Stomach (tissue), 19 donors: ENCODE measurements at places on chromosomes 12 and 14.
A peak's percentile ranks its signal among the peaks of the same experiment; 100 is the strongest.

DNA sequence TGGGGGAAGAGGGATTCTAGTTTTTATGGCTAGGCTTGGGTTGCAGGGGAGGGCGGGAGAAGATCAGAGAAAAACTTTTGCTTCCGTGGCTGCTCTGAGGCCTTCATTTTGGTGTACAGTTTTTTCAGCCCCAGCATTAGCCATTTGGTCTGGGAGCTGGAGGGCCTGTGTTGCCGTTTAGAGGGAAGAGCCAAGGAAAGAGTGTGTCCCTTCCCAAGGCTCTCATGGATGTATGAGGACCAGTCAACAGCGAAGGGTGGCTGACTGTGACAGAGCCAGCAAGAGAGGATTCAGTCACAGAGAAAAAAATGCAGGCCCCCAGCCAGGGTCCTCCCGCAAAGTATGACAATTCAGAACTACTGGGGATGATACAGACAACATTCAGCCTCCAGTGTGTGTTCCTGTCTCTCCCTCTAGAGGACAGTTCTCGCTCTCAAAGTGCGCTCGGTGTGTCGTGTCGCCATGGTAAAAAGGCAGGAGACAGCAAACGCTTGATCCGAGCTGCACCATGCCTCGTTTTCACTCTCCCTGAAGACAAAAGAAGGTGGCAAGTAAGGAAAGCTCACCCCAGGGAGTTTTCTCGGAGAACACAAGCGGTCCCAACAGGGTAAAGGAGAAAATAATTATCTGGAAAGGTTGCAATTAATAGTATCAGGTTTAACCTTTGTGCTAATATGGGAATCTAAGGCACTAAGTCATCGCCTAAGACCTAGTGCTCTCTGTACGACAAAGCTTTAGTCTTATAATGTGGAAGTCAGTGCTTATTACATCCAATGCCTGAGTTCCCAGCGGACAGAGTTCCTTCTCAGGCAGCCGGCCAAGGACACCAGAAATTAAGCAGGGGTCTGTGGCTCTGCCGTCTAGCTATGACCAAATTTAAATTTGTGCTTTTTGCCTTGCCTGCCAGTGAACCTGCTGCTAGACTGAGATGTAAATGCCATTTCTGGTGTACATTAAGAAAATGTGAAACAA is 157.3 kb upstream of the PLXNC1 start:
- DNase-seq: no peak
- no peaks in the 10 kb centered on the region for H3K27me3 ChIP-seq
- H3K27ac ChIP-seq: no peak overlapping the region
- H3K4me1 ChIP-seq: no peaks in the 10 kb centered on the region

- H3K4me1 ChIP-seq: peaks cover 40% of the 10 kb centered on the region
- no peak overlapping the region for H3K4me3 ChIP-seq
- no peaks in the 10 kb centered on the region for H3K36me3 ChIP-seq
- H3K27ac ChIP-seq: peak overlapping the region; percentile 80
These were observed 21.0 kb upstream of the PLEKHG3 start for GRCh38 chr14:64683264-64683663.

DNA sequence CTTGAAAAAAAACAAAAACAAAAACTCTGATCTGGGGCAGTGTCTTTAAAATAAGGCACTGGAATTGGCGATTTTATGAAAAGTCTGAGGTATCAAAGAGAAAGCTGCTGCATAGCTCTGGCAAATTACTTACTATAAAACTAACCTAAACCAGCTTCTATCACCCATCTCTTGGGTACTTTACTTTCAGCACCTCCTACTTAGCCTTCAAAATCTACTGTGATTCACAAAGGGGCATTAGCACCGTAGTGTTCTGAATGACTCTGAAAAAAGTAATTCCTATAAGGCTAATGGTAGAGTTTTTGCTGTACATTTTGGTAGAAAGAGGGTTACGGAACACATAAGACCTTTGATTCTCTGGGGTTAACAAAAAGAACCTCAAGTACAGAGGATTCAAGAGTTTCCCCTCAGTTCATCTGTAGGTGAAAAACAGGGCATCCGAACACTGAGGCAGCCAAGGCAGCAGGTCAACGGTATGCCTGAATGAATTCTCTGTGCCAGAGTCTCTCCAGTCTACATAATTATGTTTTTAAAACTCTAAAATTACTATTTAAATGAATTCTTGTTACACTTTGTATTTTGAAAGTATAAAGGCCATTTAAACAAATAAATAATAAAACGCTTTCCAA is 101.5 kb downstream of the ELK3 start:
- DNase-seq: no peak
- H3K27me3 ChIP-seq: no peaks in the 10 kb centered on the region
- no peaks in the 10 kb centered on the region for H3K4me1 ChIP-seq
- H3K36me3 ChIP-seq: peaks cover 33% of the 10 kb centered on the region
- H3K4me3 ChIP-seq: no peak overlapping the region

DNA sequence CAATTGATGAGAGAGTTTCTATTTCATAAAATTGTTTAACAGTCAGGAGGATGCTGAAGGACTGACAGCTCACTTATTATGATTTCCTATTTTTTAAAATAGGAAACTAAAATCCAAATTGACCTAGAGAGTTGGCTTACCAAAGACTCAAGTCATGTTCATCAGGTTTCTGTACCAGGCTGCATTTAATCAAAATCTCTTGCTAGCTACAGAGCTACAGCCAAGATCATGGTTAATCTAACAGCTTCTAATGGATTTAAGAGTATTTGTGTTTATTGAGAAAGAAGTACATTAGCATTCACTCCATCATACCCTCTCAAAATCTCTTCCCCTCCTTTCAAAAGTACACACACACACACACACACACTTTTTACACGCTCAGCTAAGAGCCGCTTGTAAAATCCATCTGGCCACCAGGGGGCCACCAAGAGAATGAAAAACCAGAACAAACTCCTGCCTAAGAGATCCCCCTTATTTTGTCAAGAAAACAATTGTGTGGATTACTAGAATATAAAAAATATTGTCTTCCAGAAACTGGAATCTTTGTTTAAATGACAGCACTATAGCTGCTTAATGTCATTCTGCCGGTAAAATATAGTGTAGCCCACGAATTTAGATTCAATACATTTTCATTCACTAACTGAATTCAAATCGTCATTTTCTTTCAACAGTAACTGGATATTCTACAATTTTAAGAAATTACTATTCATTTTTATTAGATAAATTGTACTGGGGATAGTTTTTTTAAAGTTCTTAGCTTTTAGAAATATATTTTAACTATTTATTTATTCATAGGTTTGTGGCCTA is 334.0 kb downstream of the BTG1 start:
- no peaks in the 10 kb centered on the region for H3K27me3 ChIP-seq
- H3K36me3 ChIP-seq: no peaks in the 10 kb centered on the region
- H3K4me1 ChIP-seq: no peaks in the 10 kb centered on the region
- H3K27ac ChIP-seq: no peak overlapping the region

GRCh38 chr12:124766727-124767065 is 97.0 kb downstream of the SCARB1 start:
- H3K4me3 ChIP-seq: no peak overlapping the region
- no peaks in the 10 kb centered on the region for H3K27me3 ChIP-seq
- peak overlapping the region; percentile 79 for H3K27ac ChIP-seq
- peaks cover 49% of the 10 kb centered on the region for H3K4me1 ChIP-seq
- no peaks in the 10 kb centered on the region for H3K36me3 ChIP-seq

- H3K27me3 ChIP-seq: peaks cover 4% of the 10 kb centered on the region
- H3K27ac ChIP-seq: no peak overlapping the region
- H3K4me3 ChIP-seq: no peak overlapping the region
- H3K36me3 ChIP-seq: no peaks in the 10 kb centered on the region
- DNase-seq: peak; percentile 8
These were observed 133.7 kb upstream of the C14orf180 start for GRCh38 chr14:104445832-104446381.

DNA sequence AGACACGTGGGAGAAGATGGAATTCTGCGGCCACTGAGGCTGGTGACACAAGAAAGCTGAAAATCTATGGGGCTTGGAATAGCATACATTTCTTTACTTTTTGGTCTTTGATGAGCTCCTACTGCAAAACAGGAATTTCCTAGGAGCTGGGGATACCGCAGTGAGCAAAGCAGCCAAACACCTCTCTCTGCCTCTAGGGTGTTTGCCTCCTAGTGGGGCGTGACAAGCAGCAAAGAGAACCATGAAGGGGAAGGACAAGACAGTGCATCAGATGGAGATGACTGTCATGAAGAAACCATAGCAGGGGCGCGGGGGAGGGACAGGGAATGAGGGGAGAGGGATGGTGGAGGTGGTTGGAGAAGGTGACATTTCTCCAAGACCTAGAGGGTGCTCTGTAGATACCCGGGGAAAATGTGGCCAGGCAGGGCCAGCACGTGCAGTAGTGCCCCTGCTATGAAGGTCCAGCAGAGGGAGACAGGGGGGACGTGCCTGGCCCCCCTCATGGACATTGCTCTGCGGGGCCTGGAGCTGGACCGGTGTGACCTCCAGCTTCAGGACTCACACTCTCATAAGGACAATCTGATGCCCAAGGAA is 58.6 kb downstream of the SERPINA3 start:
- H3K36me3 ChIP-seq: no peaks in the 10 kb centered on the region
- H3K27me3 ChIP-seq: peaks cover 20% of the 10 kb centered on the region
- H3K4me3 ChIP-seq: no peak overlapping the region
- no peaks in the 10 kb centered on the region for H3K4me1 ChIP-seq
- no peak for DNase-seq
- H3K27ac ChIP-seq: no peak overlapping the region

DNA sequence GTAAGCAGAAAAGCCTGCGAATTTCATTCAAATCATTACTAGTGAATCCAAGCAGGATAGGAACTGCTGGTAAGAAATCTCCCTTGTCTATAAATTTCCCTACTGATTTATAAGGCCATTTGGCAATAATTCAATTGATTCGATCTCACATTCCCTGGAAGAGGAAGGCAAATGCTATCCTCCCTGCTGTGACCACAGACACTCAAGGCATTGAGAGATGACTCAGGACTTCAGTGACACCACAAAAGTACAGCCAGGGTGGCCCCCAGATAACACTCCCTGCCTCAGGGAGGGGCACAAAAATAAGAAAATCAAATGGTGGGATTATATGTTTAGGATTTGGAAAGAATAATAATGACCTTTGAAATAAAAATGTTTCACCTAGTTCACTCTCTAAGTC is 162.7 kb downstream of the GRIP1 start:
- no peak overlapping the region for H3K27ac ChIP-seq
- H3K4me3 ChIP-seq: no peak overlapping the region
- no peaks in the 10 kb centered on the region for H3K27me3 ChIP-seq

- H3K27ac ChIP-seq: peak overlapping the region; percentile 64
- H3K36me3 ChIP-seq: no peaks in the 10 kb centered on the region
- no peak overlapping the region for H3K4me3 ChIP-seq
These were observed 90.1 kb downstream of the STXBP6 start for GRCh38 chr14:24959791-24960331.

- DNase-seq: peak; percentile 15
- peak overlapping the region; percentile 37 for H3K27ac ChIP-seq
- no peak overlapping the region for H3K4me3 ChIP-seq
- H3K36me3 ChIP-seq: no peaks in the 10 kb centered on the region
- H3K27me3 ChIP-seq: no peaks in the 10 kb centered on the region
These were observed 80.4 kb upstream of the DIO3 start for GRCh38 chr14:101480747-101481530.

DNA sequence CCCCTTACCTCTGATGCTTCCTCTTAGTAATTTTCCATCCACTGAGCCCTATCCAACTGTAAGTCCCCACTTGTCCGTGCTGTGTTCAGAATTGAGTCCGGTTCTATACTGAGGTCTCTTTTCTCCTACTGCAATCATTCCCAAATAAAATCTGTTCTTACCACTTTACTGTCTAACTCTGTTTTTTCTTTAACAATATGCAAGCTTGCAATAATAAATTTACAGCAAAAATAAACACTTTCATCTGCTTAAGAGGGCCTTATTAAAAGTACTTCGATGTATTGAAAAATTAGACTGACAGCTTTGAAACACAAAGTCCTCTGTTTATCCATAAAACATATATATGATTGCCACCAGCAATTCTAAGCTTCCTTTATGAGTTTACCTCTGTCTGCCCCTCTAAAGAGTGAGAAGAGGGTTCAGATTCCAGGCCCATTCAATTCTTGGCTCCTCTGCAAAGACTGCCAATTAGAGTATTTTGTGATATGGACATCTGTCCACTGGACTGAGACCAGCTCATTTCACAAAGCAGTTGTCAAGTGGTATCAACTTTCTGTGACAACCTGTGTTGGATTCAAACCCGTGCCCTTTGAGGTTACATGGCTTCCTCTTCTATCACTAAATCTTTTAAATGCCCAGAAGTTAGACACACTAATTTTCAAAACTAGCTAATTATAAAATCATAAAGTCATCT is 39.9 kb upstream of the G2E3 start:
- no peak overlapping the region for H3K4me3 ChIP-seq
- H3K27me3 ChIP-seq: no peaks in the 10 kb centered on the region
- no peak for DNase-seq
- peaks cover 6% of the 10 kb centered on the region for H3K4me1 ChIP-seq
- no peaks in the 10 kb centered on the region for H3K36me3 ChIP-seq

DNA sequence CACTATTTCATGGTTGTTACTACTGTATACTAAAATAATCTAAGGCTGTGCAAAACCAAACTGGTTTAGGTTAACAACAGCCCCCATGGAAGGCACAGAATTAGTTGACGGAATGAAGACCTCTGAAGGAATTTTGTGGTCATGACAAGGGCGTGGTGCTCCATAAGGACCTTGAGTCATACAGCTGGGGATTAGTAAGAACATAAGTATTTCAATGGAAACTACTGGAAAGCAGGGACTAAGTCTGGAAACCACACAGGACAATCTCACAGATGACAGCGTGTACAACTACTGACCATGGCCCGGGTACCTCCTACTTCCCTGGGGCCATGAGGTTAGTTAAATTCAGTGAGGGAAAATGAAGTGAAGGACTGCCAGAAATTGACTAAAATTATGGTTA is 98.5 kb upstream of the PLEKHA5 start:
- no peak overlapping the region for H3K4me3 ChIP-seq
- no peaks in the 10 kb centered on the region for H3K27me3 ChIP-seq
- H3K27ac ChIP-seq: no peak overlapping the region
- DNase-seq: peak; percentile 25
- no peaks in the 10 kb centered on the region for H3K36me3 ChIP-seq
- no peaks in the 10 kb centered on the region for H3K4me1 ChIP-seq

DNA sequence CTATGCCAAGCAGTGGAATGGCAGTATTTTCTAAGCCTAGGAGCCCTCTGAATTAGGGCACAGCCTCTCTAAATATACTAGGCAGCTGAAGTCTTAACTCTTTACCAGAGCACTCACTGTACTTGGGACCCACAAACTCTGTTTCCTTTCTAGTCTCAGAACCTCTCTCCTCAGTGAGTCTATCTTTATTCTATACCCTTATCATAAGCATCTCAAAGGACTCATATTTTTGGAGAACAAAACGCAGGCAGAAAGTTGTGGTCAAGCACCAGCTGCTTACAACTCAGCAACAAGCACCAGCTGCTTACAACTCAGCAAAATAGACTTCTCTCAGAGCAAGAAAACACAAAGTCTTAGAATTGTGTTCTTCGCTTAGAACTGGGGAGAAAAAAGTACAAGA is 993 bp downstream of the CCDC196 start:
- no peak overlapping the region for H3K4me3 ChIP-seq
- peaks cover 11% of the 10 kb centered on the region for H3K4me1 ChIP-seq
- H3K27me3 ChIP-seq: no peaks in the 10 kb centered on the region
- H3K36me3 ChIP-seq: no peaks in the 10 kb centered on the region
- no peak for DNase-seq
- no peak overlapping the region for H3K27ac ChIP-seq
